Caki2 (cell line): ENCODE measurements at places on chromosomes 16 and 17. TPM values are rescaled to one million over a fixed set of nuclear protein-coding genes. Genes with fewer than 3 reads are reported as not detected.

DNA sequence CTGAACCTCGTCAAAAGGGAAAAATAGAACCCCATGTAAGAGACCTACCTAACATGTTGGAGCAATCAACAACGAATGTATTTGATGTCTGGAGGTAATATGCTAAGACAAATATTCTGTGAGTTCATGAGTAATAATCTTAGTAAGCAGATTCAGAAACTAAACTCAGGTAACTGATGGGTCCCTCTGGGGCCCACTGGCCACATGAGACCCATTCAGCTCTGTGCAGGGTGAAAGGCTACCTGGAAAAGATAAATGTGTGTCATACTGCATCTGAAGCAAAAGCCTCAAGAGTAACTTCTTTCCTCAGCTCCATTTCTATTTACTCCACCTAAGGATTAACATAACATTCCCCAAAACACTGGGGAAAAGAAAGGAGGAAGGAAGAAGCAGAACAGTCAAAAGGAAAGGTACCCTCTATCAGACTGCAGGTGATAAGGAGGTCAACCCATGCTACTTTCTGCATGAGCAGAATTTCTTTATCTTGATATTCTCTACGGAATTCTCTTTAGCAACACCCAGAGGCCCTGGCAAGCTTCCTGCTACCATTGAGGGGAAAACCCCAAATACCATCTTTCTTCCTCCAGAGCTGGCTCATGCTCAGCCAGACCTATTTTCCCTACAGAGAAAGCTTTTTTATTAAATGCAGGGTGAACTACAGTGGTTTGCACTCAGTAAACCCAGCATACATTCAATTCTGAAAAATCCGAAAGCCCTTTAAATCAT lies 37.7 kb upstream of the ABCA6 start:
- DNase-seq: peak; percentile 8

The TM4SF5 gene
- total RNA-seq: not detected in 2 replicates

The BAIAP3 gene
- total RNA-seq: 4.5 TPM in 2 replicates

GRCh38 chr16:79286646-79287423 lies 313.7 kb downstream of the MAF start:
- no peak for DNase-seq

DNA sequence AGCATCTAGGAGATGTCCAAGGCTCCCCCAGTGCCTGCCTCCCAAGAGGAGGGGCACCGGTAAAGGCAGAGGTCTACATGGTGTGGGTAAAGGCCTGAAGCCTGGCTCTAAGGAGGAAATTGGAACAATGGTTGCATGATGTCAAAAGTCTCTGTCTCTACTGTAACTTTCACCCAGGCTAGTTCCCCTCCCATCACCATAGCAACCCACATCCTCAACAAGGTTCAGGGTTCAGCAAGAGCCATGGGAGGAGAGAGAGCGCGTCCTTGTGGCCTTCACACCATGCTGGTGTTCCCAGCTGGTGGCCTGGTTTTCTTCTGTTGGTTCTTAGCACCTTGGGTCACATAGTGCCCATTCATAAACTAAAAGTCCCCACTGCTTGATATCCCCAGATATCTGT lies 196.7 kb upstream of the CDH5 start:
- no peak for DNase-seq

GRCh38 chr17:62705156-62705777 lies 77.8 kb downstream of the MRC2 start:
- no peak for DNase-seq

The EFCAB5 gene
- total RNA-seq: 3.1 TPM in 1 of 2 replicates, not detected in the other

The SERPINF2 gene
- 0.14 and 0.68 TPM in 2 replicates for total RNA-seq

GRCh38 chr17:18964550-18964949 lies 12.6 kb downstream of the SLC5A10 start:
- no peak for DNase-seq

The PPP1R27 gene
- total RNA-seq: not detected in 2 replicates

DNA sequence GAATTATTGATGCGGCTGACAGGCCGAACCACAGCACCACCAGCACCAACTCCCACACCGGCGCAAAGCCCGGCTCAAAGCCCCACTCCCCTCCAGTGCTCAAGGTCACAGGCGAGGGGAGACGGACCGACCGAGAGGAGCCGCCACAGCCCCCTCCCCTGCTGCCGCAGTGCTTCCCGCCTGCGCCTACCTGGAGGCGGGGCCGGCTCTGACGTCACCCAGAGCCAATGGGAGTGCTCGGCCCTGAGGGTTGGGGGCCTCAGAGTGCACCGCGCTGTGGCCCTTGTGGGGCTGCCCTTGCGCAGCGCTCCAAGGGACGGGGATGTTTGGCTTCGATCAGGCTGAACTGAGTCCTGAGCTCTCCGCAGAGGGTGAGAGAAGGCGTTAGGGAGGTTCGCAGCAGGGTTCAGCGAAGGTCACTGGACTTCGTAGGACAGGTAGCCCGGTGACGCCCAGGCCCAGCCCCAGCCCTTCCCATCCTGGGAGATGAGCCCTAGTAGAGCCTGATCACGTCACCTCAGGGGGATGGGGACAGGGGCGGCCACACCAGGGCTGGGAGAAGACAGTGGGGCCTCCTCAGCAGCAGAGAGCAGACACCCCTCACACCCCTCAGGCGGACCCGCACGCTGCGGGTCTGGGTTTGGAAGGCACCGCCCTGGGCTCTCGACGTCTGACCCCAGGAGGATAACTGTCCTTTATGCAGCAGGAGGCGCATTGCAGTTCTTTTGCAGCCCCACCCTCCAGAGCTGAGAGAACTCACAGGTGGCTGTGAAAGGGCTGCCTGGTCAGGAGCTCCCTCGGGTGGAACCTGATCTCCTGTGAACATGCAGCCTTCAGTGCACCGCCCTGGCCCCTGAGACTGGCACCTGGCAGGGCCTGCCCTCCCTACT lies 1.5 kb downstream of the NDRG4 start:
- DNase-seq: no peak

- DNase-seq: peak; percentile 96
Observed at GRCh38 chr16:3158510-3159314, 23.9 kb downstream of the ZNF213 start.

The MPDU1 gene
- 96.4 and 130 TPM in 2 replicates for total RNA-seq

GRCh38 chr16:56382901-56383355 lies 42.4 kb downstream of the AMFR start:
- peak; percentile 84 for DNase-seq

- no peak for DNase-seq
Observed at GRCh38 chr16:51697454-51697853, 546.4 kb upstream of the SALL1 start.

GRCh38 chr16:19907161-19907992 lies 22.7 kb upstream of the GPRC5B start:
- DNase-seq: peak; percentile 61

DNA sequence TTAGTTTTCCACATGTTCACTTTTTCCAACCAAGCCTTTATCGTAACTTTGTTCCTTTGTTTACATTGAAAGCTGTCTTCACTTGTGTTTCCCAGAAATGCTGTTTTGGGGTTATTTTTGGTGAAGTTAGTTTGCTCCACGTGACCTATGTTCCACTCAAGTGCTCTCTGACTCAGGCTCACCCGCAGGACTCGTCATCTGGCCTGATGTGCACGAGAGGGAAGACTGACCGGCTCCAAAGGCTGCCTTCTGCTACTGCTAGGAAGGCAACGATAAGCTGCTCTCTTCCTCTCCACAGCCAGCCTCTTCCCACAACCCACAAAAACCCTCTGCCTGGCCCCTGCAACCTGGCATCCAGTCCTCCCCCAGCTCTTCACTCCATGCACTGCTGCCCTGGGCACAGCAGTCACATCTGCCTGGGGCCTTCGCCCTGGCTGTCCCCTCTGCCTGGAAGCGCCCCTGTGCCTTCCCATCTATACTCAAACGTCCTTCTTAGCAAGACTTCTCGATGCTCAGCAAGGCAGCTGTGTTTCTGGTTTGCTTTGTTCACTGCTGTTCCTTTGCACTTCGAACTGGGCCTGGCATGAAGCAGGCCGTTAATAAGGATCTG lies 28.0 kb downstream of the ZCCHC14 start:
- DNase-seq: peak; percentile 75

GRCh38 chr16:81189100-81189664 lies 49.3 kb upstream of the BCO1 start:
- DNase-seq: no peak

DNA sequence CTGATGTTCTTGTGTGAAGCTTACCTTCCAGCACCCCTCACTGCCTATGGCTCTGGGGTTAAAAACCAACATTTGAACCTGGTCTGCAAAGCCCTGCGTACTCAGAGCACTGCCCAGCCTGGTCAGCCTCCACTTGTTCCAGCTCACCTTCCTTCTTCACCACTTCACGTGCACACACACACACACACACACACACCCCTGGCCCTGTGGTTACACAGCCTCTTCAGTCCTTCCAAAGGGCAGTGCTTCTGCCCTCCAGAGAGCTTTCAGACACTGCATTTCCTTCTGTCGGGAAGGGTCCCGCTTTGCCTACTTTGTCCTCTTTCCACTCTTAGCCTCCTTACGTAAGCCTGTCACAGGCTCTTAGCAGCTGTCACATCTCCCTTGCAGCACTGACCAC lies 9.6 kb upstream of the TMEM220 start:
- DNase-seq: no peak

GRCh38 chr17:143785-144281 lies 6.5 kb downstream of the SCGB1C2 start:
- peak; percentile 64 for DNase-seq

The FAM171A2 gene
- 8.3 and 14.4 TPM in 2 replicates for total RNA-seq

The PPY gene
- total RNA-seq: not detected in 2 replicates

GRCh38 chr16:11296706-11297491 lies 15.8 kb upstream of the PRM1 start:
- DNase-seq: no peak

DNA sequence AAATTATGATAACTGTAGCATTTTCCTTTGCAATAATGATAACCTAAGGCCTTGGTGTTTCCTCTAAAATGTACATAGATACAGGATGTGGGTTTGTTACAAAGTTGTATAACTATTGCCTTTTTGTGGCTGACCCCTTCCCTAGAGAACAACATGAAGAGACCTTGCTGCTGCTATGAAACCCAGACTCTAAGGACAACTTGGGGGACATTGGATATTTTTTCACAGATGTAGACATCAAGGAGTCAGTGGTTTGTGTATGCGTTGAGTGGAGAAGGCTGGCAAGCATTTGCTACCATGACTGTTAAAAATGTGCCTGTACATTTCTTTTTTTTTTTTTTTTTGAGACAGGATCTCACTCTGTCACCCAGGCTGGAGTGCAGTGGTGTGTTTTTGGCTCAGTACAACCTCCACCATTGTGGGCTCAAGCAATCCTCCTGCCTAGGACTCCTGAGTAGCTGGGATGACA lies 12.3 kb downstream of the HMOX2 start:
- DNase-seq: no peak

DNA sequence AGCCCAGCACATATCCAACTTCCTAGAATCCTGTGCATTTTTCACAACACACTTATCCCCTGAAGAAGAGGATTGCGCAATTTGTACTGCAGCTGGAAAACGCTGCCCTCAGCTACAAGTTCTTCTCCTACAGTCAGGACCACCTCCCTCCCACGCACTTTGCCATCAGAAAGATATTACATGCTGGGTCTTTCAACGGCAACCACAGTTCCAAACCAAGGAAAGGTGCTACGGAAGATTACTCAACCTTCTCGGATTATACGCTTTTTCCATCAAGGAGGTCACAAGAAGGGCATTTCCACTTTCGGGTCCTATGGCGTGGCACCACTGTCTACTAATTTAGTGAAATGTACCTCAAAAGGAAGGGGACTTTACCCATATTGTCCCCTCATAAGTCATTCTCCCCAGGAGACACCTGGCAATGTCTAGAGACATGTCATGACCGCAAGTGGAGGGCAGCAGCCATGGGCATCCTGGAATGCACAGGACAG lies 35.2 kb downstream of the USP7 start:
- no peak for DNase-seq

DNA sequence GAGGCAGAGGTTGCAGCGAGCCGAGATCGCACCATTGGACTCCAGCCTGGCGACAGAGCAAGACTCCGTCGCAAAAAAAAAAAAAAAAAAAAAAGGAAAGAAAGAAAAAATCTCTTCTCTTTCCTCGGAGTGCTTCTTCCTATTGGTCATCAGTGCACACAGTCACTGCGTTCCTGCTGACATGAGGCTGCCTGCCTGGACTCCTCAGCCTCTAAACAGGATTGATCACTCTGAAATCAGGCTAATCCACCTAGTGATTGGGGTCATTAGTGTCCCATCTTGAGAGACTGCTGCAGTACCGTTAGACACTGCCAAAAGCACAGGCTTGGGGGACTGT lies 30.8 kb downstream of the PLCD3 start:
- DNase-seq: no peak

DNA sequence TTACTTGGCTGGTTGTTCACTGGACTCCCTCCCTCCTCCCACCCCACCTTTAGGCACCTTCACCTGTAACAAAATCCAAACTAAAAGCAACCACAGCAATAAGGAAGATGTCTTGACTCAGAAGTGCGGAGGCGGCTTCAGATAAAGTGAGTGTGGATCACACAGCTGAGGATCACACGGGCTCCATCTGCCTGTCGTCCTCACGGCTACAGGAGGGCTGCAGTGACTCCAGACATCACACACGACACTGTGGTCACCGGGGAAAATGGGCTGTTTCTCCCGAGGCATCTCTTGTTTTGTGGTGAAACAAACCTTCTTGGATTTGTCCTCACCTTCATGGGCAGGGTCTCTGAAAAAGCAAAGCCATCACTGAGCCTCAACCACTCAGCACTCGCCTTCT lies 7.9 kb upstream of the ACSF3 start:
- DNase-seq: no peak

DNA sequence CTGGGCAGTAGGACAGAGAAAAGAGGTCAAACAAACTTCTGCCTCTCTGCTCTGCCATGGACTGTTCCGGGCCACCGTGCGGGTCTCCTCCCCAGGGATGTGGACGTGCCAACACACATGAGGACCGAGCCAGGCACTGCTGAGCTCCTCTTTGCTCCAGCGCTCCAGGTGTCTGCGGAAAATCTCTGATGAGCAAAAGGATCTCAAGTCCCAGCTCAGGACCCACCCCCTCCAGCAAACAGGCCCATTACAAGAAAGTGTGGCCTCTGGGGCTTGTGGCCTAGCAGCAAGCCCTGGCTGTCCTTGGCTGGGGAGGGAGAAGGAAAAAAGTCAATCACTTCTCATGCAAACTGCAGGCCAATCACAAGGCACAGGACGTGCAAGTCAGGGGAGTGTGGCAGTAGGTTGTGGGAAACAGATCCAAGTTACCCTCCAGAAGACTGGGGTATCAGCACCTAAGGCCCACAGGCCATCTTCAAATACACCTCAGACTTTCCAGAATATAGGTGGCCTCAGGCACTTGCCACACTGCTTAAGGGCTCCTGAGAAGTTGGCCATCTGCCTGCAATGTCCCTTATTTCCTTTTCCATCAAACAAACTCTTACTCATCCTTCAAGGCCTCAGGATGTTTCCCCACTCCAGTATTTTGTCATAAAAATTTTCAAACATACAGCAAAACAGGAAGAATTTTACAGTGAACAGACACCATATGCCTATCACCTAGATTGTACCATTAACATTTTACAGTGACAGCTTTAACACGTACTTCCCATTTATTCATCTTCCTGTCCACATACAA lies 36.0 kb upstream of the SREBF1 start:
- no peak for DNase-seq

The NPW gene
- total RNA-seq: not detected in 2 replicates
